ENCODE measurements at places on chromosomes 6 and 20. TPM values are rescaled to one million over a fixed set of nuclear protein-coding genes. Genes with fewer than 3 reads are reported as not detected.

Gene EBF4
- 16.6 TPM for total RNA-seq

Gene ZNF165
- not detected for total RNA-seq

Gene ID4
- 130 TPM for total RNA-seq

Gene SIGLEC1
- 45.5 TPM for total RNA-seq

All from thoracic aorta (tissue), 2 donors.